NCI-H2029 treated with DMSO at 0.1 percent for 48 hours (cell line): ENCODE measurements at places on chromosomes 6 and 20.

DNA sequence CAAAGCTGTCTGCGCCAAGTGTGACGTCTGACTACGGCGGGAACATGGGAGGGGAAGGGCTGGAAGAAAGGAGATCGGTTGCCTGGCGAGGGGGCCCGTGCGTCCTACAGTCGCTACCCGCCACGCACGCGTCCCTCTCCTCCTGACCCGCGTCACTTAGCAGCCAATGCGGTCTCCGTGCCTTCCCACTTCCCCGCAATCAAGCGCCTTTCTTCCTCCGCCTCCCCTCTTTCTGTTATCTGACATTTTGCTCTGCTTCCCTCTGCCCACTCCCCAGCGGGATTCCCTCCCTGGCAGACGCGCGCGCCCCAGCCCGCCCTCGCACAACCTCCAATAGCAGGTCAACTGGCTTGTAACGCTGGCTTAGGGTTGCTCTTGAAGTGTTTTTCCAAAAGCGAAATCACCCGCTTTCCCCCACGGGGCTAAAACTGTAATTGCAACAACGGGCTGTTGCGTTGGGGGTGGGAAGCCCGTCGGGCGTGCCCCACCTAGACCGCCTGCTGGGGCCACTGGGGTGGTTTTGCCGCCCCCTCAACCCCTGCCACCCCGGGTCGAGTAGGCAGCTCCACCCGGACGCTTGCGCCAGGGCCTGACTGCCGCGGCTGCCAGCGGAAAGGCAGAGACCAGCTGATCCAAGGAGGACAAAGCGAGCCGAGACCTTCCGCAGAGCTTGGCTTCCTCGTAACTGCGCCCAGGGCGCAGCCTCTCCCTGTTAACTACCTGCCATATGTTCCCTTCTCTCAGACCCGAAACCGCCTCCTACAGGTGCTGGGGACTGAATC, 6.2 kb upstream of the SOX4 start:
- peak; percentile 87 for DNase-seq

GRCh38 chr6:82711105-82711827, 347.6 kb downstream of the TPBG start:
- DNase-seq = no peak

DNA sequence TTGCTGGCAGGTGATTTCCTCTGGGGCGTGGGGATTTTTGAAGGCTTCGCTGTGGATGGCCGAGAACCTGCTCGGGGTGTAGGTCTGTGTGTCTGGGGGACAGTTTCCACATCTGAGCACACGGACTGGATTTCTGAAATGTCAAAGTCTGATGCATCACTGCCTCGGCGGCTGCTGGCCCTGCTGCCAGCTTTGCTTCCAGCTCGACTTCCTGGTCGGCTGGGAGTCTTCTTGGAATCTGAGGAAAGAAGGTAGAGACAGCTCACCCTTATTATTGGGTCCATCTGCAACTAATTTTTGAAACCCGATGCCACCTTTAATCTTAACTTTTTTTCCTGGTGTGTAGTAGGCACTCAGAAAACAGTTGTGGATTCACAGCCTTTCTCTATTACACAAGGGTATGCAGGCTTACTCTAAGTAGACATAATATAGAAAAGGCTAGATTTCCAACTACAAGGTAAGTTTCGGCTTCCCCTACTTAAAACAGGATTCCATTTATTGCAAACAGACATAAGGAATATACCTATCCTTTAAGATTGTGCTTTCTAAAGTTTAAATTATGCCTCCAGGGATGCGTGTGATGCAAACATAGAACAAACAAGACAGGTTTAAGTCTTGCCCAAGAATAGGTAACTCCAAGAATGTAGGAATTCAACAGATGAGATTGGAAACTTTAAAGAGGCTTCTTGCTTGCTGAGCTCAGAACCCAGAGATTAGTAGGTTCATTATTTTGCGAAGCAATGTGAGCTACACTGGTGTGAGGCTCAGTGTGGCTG, 183.5 kb downstream of the DST start:
- no peak for DNase-seq

DNA sequence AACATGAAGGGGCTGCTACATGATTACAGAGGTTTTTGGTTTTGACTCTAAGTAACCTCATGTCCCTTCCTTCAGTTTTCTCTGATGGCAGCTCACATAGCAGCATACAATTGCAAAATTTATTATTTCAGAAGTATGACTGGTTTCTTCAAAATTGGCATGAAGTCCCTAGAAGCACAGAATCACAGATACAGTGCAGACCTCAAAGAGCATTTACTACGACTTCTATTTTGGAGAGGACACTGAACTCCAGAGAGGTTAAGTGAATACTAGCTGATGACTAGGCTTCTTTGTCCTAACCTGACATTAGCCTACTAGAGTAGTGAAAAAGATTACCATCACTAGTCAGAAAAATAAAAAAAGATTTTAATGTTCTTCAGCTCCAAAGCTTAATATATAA, 664.3 kb downstream of the RFPL4B start:
- DNase-seq = no peak

DNA sequence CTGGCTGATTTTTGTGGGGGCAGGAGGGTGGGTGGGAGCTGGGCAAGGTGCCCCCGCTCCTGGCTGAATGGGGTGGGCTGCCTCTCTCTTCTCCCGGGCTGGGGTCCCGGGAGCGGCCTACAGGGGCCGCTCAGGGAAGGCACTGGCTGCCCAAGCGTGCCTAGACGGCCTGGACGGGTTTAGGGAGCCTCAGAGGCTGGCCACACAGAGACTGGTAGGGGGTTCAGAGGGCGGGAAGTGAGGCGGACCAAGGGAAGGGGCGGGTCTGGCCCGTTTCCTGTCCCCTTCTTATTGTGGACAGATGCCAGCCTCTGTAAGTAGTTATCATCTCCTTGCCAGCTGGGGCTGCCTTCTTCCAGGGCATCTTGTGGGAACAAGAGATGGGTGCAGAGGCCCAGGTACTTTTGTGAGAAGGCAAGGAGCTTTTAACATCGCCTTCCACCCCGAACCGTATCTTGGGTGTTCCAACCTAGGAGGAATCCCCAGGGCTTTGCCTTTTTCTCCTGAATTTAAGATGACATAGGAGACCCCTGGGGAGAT, 437 bp downstream of the CD40 start:
- DNase-seq = no peak

- no peak for DNase-seq
These were observed 718.9 kb upstream of the MAP3K7 start for GRCh38 chr6:91305755-91306154.

DNA sequence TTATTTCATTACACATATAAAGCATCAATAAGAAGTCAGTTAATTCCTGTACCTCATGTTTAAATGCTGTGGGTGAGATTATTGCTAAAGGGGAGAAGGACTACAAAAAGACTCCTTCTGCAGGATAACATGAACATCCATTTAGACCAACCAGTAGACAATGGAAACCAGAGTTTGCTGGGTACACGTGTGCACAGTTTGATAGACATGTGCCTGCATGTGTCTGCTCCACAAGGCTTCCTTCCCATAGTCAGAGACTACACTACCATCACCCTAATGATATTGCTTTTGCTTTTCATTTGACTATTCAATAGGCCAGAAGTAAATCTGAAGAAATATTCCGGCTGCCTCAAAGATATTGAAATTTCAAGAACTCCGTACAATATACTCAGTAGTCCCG, 231.6 kb downstream of the ARHGAP18 start:
- no peak for DNase-seq

GRCh38 chr6:75870389-75870788, 121.3 kb downstream of the MYO6 start:
- DNase-seq = no peak

- no peak for DNase-seq
These were observed 50.8 kb downstream of the EYA2 start for GRCh38 chr20:46945465-46945864.

- no peak for DNase-seq
These were observed 92.4 kb downstream of the PRND start for GRCh38 chr20:4813863-4814695.

GRCh38 chr6:124796464-124796970, 165.7 kb upstream of the RNF217 start:
- DNase-seq = no peak

- DNase-seq = no peak
These were observed 47.6 kb downstream of the CD109 start for GRCh38 chr6:73743556-73743955.

- no peak for DNase-seq
These were observed 20.3 kb downstream of the GRIK2 start for GRCh38 chr6:101413773-101414172.

GRCh38 chr20:51695574-51696303, 72.5 kb downstream of the ATP9A start:
- no peak for DNase-seq

DNA sequence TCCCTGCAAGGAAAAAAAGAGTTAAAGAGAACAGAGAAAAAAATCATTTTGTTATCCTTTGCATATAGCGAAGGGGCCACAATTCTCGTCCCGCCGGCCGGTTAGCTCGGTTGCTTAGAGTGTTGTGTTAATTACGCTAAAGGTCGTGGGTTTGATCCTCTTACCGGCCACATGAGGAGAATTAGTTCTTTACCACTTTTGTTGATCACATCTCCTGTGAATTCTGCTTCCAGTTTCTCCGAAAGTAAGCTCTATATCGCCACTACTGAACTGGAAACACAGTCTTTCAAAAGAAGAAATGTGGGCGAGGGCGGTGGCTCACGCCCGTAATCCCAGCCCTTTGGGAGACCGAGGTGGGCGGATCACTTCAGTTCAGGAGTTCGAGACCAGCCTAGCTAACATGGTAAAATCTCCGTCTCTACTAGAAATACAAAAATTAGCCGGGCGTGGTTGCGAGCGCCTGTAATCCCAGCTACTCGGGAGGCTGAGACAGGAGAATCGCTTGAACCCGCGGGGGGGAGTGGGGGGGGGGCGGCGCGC, 13.4 kb downstream of the PRSS16 start:
- no peak for DNase-seq

DNA sequence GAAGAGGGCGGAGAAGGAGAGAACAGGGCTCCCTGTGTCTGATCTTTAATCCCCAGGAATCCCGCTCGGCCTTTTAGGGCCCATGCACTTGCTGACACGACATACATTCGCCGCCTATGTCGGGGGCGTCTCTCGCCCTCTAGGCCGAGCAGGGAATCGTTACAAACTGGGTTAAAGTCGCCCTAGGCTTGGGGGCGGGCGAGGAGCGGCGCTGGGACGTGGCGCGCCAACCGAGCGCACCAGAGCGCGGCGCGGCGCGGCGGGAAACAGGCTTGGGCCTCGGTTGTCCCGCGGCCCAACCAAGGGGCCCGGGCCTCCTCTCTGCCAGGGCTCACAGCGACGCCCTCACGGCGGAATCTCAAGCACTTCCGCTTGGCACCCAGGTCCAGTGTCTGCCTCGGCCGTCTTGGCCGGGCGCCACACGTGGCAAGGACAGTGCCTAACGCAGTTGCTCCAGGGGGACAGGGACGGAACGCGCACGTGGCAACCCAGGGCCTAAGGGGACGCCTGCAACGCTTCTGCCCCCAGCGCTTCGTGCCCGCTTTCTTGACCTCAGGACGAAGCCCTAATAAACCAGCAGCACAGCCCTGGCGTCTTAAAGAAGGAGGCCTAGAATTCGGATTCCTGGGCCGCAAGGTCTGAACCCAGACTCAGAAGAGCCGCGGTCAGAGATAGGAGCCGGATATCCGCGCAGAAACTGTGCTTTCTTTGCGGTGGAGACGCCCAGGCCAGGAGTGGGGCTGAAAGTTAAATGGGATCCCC, 71.5 kb downstream of the NCR2 start:
- DNase-seq = peak; percentile 9

- no peak for DNase-seq
These were observed 106.3 kb upstream of the NXT1 start for GRCh38 chr20:23244156-23244915.

DNA sequence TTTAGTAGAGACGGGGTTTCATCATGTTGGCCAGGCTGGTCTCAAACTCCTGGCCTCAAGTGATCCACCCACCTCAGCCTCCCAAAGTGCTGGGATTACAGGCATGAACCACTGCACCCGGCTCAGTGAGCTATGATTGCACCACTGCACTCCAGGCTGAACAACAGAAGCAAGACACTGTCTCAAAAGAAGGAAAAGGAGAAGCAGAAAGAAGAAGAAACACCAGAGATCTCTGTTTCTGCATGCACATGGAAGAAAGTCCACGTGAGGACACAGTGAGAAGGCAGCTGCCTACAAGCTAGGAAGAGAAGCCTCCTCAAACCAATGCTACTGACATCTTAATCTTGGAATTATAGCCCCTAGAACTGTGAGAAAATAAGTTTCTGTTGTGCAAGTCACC, 16.0 kb downstream of the ECT2L start:
- DNase-seq = no peak

GRCh38 chr6:157539421-157539822, 158.4 kb downstream of the ZDHHC14 start:
- no peak for DNase-seq

DNA sequence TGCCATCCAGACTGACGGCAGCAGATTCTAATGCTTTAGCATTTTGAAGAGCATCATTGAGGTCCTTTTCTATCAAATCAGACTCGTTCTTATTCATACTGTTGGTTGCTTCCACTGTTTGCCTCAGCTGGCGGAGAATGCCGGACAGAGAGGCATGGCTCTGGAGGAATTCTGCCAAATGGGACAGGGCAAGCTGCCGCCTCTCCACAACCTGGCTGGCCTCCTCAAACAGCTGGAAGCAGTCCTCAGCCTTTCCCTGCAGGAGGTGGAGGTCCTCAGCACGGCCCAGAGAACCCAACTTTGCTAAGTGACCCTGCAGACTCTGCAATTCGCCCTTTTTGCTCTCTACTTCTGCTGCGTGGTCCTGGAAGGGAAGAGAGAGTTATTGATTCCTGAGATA, 220.5 kb downstream of the SYNE1 start:
- DNase-seq = no peak

DNA sequence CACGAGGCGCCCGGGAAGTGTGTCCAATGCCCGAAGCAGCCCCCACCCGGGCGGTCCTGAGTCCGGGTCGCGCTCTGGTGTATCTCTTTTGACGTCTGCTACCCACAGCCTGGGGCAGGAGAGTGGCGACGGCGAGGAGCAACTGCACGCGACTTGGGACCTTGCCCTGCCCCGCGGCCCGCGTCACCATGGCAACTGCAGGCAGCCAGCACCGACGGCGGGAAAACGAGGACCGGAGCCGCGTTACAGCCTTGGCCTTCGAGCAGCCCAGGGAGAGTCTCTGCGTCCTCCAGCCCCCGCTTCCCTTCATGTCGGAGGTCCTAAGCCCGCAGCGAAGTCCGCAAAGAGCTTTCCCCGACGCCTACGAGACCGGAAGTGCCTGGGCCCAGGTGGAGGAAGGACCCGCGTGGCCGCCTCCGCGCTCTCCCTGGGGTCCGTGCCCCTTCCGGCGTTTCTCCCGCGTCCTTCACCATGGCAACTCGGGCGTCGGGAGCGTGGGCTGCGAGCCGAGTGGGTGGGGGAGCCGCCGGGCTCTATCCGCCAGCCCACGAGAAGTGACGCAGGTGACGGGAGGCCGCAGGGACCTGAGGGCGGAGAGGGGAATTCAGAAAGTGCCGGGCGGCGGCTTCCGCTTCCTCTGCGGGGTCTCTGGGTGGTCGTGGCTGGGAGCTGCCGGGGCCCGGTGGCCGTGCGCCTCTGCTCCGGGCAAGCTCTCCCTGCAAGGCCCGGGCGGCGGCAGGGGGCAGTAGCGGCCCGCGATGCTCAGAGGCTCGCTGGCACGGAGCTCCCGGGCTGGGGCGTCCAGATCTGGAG, 88.6 kb upstream of the TGM3 start:
- peak; percentile 23 for DNase-seq

- DNase-seq = peak; percentile 56
These were observed 268.8 kb upstream of the PRDM1 start for GRCh38 chr6:105817370-105817769.

- no peak for DNase-seq
These were observed 33.1 kb downstream of the HBS1L start for GRCh38 chr6:135021310-135022049.
